Aorta (tissue), 5 donors: ENCODE measurements at places on chromosomes 2 and 18.

- no peak for DNase-seq
Observed at GRCh38 chr18:27491772-27492171, 306.7 kb upstream of the CHST9 start.

DNA sequence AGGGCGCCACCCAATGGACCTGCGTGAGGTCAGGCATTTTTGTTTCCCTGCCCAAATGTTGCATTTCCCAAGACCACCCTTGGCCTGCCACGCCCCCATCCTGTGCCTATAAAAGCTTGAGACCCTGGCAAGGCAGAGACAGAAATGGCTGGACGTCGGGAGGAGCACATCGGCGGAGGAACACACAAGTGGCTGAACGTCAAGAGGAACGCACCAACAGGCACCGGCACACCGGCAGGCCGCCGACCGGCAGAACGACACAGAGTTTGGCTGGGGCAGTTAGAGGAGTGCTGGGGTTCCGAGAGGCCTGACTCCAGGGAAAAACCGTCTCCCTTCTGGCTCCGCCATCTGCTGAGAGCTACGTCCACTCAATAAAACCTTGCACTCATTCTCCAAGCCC is 35.9 kb downstream of the DCDC2C start:
- no peak for DNase-seq

- no peak for DNase-seq
Observed at GRCh38 chr18:23703057-23703986, 14.1 kb downstream of the LAMA3 start.

DNA sequence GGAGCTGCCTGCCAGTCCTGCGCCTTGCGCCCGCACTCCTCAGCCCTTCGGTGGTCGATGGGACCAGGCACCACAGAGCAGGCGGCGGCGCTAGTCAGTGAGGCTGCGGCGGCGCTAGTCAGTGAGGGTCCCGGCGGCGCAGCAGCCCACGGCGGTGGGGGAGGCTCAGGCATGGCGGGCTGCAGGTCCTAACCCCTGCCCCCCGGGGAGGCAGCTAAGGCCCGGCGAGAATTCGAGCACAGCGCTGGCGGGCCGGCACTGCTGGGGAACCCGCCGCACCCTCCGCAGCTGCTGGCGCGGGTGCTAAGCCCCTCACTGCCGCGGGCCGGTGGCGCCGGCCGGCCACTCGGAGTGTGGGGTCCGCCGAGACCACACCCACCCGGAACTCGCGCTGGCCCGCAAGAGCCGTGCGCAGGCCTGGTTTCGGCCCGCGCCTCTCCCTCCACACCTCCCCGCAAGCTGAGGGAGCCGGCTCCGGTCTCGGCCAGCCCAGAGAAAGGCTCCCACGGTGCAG is 867.4 kb downstream of the DSC3 start:
- DNase-seq, result no peak

- DNase-seq, result no peak
Observed at GRCh38 chr2:46850742-46851141, 64.9 kb downstream of the MCFD2 start.

DNA sequence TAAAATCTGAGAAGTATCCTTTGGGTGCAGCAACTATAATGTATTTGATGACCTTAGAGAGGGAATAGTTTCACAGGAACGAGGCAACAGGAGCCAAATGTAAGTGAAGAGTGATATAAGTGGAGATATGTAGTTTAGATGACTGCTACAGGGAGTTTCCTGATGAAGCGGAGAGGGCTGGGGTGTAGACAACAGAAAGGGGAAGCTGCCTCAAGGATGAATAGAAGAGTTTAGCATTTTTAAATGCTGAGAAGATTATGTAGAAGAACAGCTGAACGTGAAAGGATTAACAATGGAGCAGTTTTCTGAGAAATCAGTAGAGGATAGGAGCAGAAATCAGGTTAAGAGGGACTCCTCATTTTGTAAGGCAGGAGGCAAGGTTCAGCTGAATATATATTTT is 133.3 kb downstream of the LCLAT1 start:
- DNase-seq, result no peak

DNA sequence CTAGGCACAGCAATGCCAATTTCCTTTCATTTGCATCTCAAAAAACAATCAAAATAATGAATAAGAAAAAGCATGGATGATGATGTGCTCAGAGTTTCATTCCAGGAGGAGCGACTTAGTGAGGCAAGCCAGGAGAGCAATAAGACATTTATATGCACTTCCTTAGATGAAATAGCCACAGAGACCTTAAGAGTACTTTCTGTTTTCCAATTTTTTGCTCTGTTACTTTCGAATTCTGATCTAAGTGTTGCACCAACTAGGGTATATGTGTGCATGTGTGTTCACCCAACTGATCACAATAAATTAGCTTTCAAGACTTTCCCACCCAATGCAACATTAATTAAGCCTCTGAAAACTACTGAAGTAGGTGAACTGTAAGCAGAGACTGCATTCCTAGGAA is 709 bp downstream of the RAB27B start:
- no peak for DNase-seq

GRCh38 chr18:71665131-71665530 is 879.0 kb downstream of the CBLN2 start:
- DNase-seq, result no peak

GRCh38 chr18:14943486-14943885 is 195.5 kb downstream of the ANKRD30B start:
- no peak for DNase-seq

DNA sequence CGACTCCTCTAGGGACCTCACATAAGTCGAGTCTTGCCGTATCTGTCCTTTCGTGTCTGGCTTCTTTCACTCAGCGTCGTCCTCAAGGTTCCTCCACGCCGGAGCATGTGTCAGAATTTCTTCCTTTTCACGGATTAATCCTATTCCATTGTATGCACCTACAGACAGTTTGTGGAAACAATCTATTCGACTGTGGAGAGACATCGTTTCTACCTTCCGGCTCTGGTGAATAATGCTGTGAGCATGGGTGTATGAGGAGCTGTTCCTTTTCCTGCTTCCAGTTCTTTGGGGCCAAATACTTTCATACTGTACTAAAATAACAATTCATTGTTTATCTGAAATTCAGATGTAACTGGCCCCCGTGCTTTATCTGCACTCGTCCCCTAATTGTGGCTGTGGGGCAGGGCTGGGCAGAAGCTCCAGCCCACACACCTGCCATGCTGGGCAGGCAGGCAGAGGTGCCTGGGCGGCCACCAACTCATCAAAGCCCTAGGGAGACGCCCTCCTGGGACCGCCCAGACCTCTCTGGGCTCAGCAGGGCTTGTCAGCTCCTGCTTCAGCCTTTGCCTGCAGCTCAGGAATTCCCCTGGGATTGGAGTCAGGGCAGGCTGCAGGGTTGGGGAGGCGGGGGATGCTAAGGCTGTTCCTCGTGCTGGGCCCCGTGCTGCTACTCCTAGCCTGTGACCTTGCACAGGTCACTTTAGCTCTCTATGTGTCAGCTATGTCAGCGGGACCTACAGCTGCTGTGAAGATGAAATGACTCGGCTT is 14.5 kb downstream of the GPC1 start:
- DNase-seq, result peak; percentile 12
